NCI-H1105 treated with DMSO at 0.1 percent for 48 hours (cell line): ENCODE measurements at places on chromosomes 3 and 15.
A peak's percentile ranks its signal among the peaks of the same experiment; 100 is the strongest.

DNA sequence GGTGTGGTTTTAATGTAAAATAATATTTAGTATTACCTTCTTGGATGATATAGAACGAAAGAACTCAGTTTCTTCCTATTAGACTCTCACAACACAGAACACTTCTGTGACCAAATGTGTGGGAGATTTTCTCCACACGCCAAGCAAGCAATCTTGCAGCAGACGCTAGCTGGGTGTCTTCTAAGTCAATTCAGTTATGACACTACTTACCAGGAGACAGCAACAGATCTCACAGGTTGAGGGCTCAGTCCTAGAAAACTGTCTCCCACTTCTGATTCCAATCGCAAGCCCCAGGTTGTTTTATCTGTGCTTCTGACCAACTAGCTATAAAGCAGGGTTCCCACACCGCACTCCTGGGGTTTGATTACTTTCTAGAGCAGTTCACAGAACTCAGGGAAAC lies 41.2 kb downstream of the HERC1 start:
- DNase-seq: no peak

DNA sequence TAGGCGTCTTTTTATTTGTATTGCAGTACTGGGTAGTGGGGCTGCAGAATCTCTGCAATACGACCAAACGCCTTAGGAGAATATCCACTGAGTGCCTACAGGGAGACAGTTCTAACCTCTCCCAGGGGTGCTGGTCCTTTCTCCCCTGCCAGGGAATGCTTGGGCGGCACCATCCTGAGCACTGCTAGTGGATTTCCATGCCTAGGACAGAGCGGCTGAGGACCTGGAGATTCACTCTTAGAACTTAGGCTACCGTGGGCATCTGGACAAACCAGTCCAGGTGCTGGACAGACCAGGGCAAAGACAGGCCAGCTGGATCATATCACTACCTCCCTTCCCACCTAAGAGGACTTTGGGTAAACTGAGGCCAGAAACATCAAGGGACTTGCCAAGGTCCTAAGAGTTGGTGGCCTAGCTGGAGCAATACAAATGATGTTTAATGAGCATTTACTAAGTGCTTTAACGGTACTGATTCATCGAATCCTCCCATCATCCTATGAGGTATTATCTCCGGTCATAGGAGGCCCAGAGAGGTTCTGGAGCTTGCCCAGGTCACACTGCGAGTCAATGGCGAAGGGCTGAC lies 902 bp downstream of the TMEM44 start:
- no peak for DNase-seq

DNA sequence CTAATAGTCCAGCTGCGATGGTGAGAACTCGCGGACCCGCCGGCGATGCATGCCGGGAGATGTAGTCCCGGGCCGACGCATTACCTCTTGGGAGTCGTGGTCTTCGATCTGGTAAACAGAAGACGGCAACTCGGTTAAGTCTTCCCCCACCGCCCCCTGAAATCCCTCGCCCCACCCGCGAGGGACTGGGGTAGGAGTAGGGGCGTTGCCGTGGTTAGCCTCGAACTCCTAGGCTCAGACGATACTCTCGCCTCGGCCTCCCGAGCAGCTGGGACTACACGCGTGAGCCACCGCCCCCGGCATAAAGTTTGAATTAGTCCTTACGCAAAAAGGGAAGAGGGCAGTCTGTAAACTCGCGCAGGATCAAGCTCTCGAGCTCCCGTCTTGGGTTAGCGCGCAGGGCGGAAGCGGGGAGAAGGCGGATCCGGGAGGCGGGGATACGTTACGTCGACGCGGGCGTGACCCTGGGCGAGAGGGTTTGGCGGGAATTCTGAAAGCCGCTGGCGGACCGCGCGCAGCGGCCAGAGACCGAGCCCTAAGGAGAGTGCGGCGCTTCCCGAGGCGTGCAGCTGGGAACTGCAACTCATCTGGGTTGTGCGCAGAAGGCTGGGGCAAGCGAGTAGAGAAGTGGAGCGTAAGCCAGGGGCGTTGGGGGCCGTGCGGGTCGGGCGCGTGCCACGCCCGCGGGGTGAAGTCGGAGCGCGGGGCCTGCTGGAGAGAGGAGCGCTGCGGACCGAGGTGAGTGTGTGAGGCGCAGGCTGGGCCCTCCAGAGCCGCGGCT lies at the start of gene RAD51:
Gene RAD51, plus strand, starts transcription at position 487 of the 781 bp plus-strand sequence. CDS start 3,585 bp downstream, outside the sequence.
- peak; percentile 75 for DNase-seq

DNA sequence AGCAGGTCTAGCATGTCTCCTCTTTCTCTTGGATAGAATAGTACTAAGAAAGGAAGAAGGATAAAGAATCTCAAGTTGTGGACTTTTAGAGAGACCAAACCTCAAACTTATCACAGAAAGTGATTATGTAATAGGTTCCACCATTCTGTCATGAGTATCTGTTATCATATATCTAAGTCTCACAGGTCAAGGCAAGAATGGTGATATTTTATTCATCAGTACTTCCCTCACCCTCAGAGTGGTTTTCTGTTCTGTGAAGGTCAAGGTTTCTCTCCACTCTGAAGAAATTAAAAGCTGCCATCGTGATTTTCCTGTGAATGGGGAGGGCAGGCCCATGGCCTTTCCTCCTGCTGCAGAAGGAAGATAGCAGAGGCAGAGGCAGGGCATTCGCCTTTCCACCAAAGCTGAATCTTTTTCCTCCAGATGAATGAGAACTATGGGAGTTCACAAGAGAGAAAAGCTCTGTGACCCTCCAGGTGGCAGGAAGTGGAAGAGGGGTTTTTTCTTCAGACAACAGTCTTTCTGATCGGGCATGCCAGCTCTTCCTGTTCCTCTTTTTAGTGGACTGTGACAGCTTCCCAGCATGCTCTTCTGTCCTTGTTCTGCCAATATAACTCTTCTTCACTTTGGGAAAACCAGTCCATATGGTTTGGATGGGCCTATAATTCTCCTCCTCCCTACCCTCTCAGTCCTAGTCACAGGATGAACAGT lies 37.1 kb upstream of the CCK start:
- no peak for DNase-seq

DNA sequence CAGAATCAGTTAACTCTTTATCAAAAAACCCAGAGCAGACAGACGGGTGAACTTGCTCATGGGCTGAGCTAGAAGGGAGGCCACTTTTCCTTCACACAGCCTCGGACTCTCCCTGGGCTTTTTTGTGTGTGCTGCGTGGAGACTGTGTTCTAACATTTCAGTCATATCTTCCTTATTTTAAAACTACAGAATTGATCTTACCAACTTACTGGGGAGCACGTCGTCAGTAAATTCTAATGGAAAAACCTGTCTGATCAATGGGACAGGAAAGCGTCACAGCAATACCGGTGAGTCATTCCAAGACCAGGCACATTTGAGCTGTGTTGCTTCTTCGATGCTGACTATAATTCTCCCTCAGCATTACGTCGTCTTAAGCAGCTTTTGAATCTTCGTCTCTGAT lies 145.1 kb downstream of the LPP start:
- no peak for DNase-seq

GRCh38 chr3:13939206-13939605 lies 59.3 kb upstream of the WNT7A start:
- no peak for DNase-seq

DNA sequence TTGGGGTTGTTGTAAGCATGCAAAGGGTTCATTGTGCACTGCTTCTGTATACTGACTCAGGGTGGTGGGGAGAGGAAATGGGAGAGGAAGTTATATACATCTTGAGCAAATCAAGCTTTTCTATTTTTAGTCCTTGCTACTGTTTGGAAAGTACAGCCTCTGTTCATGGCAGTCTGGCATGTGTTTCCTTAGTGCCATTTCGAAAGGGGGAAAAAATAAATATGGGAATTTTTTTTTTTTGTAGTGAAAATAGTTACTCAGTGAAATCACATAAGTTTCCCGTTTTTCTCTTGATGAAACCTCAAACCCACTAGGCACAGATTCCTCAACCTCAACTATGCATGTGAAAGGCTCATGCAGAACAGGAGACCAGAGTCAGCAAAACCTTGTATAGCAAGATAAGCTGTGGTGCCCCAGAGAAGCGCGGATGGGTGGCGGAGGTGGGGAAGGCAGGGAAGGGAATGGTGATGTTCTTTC lies 353.3 kb downstream of the LPP start:
- DNase-seq: no peak

DNA sequence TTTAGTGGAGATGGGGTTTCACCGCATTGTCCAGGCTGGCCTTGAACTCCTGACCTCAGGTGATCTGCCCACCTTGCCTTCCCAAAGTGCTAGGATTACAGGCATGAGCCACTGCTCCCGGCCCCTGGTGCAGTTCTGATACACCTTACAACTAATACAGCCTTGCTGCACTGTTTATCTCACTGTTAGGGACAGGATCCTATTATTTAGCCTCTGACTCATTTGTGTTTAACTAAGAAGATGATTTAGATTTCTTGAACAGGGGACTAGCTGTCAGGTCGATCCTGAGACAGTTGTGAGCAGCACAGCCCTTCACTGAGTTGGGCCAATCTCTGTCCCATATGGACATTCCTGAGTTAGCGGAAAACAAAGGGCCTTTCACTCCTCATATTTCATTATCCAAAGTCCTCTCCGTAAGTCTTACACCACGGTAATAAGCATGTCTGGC lies 19.2 kb downstream of the GYG1 start:
- DNase-seq: no peak

GRCh38 chr15:42737529-42738328 lies 801 bp upstream of the CDAN1 start:
- DNase-seq: no peak

DNA sequence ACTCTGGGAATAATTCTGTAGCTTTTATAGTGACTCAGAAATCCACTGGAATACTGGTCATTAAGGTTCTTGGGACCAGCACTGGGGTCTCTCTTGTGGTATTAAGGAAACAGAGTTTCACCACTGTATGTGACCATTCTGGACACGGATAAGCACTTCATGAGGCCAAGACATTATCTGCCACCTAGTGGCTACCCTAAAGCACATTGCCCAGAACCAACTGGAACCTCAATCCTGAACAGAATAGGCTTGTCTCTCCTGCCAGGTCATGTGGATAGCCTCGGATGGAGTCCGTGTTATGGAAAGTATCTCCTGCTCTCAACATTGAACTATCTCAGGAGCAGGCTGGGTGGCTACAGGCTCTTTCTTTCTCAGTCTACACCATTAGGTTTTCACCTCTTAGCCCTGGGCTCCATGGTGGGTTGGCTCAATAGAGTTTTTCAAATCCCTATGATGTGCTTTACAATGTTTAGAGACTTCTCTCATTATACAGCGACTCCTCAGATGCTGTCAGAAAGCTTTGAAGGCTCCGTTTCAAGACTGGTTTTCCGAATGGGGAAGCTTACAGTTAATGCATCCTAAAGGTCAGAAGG lies 167.6 kb upstream of the ST8SIA2 start:
- DNase-seq: no peak

- DNase-seq: no peak
Observed at GRCh38 chr3:18806633-18807032, 341.7 kb upstream of the KCNH8 start.

- DNase-seq: no peak
Observed at GRCh38 chr3:170862618-170863374, 7.2 kb downstream of the RPL22L1 start.

GRCh38 chr3:19972054-19972453 lies 25.2 kb downstream of the RAB5A start:
- no peak for DNase-seq

- DNase-seq: peak; percentile 53
Observed at GRCh38 chr3:153291059-153291685, 129.1 kb downstream of the RAP2B start.

- DNase-seq: peak; percentile 14
Observed at GRCh38 chr3:62365391-62366125, 7.8 kb downstream of the FEZF2 start.
